ENCODE measurements at places on chromosomes 13 and 19. TPM values are rescaled to one million over a fixed set of nuclear protein-coding genes. Genes with fewer than 3 reads are reported as not detected.

Gene RNF225
- total RNA-seq, result 3.0 TPM

Gene FPR1
- total RNA-seq, result not detected

Gene RUBCNL
- total RNA-seq, result not detected

Gene TMIGD2
- total RNA-seq, result not detected

Gene IPO5
- 185 TPM for total RNA-seq

Gene DZIP1
- 5.5 TPM for total RNA-seq

Gene APOC4
- total RNA-seq, result not detected

Gene CYSLTR2
- under 0.01 TPM for total RNA-seq

Gene RASL11A
- total RNA-seq, result 0.72 TPM

Gene PSG4
- 7.0 TPM for total RNA-seq

Gene GPX4
- total RNA-seq, result 444 TPM

Gene ACP7
- total RNA-seq, result 0.43 TPM

Gene CEACAM1
- total RNA-seq, result 1.2 TPM

Gene WDR62
- total RNA-seq, result 0.72 TPM

Gene SHISA2
- 49.9 TPM for total RNA-seq

Gene LAIR1
- total RNA-seq, result under 0.01 TPM

All from tracheal epithelial cell (primary cell).